Stimulated activated CD4-positive, alpha-beta T cell treated with anti-CD3 and anti-CD28 coated beads, Interleukin-1b, Interleukin-23, amount 100 ng/mL, for 1 hour (primary cell): ENCODE measurements at places on chromosomes 2 and 18.

- no peak for DNase-seq
These were observed 182.5 kb downstream of the TNS1 start for GRCh38 chr2:217820091-217820819.

DNA sequence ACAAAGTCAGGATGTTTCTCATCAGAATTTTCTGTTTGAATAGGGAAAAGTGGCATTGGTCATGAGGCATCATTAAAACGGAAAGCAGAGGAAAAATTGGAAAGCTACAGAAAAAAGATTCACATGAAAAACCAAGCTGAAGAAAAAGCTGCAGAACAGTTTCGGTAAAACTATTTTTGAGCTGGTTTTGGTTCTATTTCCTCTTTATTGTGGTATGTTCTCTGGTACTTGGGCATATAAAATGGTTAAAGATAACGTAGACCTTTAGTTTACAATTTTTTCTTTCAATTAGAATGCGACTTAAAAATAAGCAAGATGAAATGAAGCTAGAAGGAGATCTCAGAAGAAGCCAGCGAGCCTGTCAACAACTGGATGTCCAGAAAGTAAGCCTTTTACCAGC lies 7.6 kb downstream of the GPATCH11 start:
- DNase-seq: no peak

GRCh38 chr2:29336341-29337241 lies 221.4 kb downstream of the CLIP4 start:
- no peak for DNase-seq

GRCh38 chr2:240400371-240401161 lies 34.9 kb upstream of the GPC1 start:
- no peak for DNase-seq

DNA sequence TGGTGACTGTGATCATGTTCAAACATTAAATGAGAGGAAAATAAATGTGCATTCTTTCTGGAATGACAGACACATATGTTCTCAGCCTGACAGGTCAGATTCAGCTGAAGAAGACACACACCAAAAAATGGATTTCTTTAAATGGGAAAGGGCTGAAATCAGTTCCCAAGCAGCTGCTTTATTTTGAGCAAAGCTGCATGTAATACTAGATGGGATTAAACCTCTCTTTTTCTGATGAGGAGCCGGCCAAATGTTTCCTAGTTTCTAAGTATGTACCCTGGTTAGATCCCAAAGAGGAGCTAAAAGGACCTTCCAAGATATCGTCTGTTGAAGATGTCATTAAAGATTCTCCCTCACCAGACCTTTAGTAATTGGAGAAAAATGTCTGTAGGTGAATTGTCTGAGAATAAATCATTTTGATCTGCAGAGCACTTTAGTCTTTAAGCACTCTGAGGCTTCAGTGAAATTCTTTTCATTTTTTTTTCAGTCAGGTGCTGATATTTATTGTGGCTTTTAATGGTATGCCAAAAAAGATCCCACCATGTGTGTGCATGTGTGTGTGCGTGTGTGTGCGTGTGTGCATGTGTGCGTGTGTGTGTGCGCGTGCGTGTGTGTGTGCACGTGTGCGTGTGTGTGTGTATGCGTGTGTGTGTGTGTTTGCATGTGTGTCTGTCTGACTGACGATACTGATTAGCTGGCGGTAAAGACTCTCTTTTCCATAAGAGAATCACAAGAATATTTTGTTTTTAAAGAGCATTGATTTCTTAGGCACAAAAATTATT lies 175.8 kb downstream of the IRS1 start:
- DNase-seq: no peak

GRCh38 chr2:46634905-46635304 lies 155.5 kb downstream of the TMEM247 start:
- DNase-seq: no peak

DNA sequence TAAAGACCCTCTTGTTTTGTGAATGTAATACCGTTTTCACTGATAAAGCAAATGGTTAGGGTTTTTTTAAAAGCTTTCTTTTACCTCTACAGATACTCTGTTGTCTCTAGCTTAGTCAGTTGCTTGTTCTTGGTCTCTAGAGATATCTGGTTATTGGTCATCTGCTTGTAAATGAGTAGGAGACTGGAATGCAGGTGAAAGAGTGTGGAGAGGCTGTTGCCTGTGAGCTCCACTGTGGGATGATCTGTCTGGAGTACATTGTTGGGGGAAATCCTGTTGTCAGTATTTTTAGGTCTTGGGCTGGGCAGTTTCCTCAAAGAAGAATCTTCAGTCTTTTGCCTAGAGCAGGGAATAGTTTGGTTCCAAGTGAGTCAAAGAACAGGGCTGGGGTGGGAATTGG lies 67.7 kb downstream of the SMCHD1 start:
- DNase-seq: no peak

DNA sequence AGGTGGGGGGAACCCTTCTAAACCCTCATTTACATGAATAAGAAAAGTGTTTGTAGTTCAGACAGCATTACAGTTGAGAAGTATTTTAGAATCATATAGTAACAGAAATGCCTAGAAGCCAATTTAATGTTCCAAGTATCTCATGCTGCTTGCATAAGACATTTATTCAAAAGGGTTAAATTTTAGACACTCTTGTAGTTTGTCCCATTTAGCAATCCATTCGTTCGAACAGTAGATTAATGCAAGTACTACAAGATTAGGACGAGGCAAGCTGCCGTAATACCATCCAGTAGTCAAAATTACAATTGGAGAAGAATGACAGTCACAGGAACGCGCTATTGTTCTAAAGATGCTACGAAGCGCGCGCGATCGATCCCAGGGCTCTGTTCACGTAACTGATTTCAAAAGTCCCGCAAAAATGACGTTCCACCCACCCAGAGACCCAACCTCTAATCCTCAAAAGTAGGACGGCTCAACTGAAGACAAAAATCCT lies 1.2 kb downstream of the TMEM237 start:
- no peak for DNase-seq

- DNase-seq: no peak
These were observed 245.6 kb upstream of the TCF4 start for GRCh38 chr18:55833543-55833942.

GRCh38 chr2:134745023-134745422 lies 26.2 kb upstream of the TMEM163 start:
- DNase-seq: no peak

- DNase-seq: no peak
These were observed 48.8 kb downstream of the STK39 start for GRCh38 chr2:168198476-168199207.

DNA sequence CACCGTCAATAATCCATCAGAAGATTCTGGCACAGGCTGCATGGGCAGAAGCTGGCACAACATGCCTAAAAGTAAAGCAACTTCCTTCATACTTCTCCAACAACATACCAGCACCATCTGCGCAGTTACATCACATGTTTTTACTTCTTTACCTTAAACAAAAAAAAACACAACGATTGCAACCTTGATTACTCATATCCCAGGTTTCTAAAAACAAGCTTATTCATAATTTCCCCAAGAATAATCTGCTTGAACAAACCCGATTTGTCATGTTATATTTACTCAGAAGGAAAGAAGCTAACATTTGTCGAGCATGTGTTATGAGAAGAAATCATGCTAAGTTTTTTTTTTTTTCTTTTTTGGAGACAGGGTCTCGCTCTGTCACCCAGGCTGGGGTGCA lies 54.7 kb downstream of the THADA start:
- DNase-seq: no peak

GRCh38 chr2:60470340-60470739 lies 83.1 kb downstream of the BCL11A start:
- DNase-seq: no peak

GRCh38 chr2:108271691-108272253 lies 16.9 kb upstream of the SULT1C2 start:
- no peak for DNase-seq

GRCh38 chr18:30163573-30163972 lies 879.0 kb downstream of the DSC3 start:
- DNase-seq: no peak

DNA sequence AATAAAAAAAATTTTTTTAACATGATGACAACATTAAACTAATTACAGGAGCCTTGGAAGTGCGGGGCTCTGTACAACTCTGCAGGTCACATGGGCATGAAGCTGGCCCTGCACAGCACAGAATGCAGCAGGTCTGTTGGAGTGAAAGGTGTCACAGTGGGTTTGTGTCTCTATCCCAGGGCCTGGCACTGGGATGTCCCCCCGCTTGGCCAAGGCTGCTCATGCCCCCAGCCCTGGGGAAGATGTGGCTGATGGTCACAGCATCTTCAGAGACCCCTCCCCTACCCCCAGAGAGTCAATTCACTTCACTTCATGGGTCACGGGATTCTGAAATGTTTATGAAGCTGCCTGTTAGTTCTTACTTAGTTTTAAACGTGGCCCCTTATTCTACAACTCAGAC lies 95.9 kb upstream of the TAF1B start:
- no peak for DNase-seq

- no peak for DNase-seq
These were observed 27.4 kb upstream of the SP140L start for GRCh38 chr2:230299618-230300017.

GRCh38 chr2:218260166-218260565 lies 649 bp upstream of the GPBAR1 start:
- DNase-seq: no peak

- DNase-seq: no peak
These were observed at the start of gene CCDC195 for GRCh38 chr2:224716201-224716600. Gene CCDC195, minus strand, starts transcription at chr2:224716365. Its CDS starts 0 bp downstream, at chr2:224716365.

GRCh38 chr2:85886590-85886989 lies 2.2 kb downstream of the ST3GAL5 start:
- no peak for DNase-seq

DNA sequence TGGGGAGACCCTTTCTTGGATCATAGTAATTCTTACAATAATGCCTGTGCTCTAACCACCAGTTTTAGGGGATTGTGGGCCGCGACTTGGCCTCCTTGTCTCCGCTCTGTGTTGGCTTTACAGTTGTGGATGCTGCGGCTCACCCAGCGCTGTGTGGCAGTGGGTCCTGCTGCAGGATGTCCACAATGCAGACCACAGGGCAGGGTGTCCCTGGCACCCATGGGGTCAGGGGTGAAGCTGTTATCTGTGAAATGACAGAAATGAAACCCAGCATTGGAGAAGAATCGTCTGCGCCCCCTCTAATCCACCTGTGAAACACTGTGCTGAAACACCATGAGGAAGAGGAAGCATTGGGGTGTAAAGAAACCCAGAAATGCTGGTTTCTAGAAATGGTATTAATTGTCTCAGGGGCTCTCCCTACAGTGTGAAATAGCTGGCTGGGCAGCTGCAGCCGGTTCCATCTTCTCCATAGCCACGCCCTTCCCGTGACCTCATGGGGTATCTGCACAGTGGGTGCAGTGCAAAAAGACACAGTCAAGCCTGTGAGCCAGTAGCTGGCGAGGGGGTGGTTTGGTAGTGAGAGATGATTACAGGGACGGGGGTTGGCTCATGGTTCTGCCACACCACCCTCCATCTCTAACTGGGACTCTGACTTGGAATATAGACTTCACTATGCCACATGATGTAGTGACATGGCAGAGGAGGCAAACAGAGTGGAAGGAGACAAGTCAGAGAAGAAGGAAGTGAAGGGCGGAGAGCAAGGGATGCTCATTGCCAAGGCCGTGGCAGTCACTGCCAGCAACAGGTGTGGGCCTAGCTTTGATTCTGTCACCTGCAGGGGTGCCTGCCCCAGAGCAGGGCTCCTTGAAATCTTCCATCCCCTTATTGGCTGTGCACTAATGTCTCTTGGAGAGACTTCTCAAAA lies 16.2 kb downstream of the INPP4A start:
- DNase-seq: no peak

DNA sequence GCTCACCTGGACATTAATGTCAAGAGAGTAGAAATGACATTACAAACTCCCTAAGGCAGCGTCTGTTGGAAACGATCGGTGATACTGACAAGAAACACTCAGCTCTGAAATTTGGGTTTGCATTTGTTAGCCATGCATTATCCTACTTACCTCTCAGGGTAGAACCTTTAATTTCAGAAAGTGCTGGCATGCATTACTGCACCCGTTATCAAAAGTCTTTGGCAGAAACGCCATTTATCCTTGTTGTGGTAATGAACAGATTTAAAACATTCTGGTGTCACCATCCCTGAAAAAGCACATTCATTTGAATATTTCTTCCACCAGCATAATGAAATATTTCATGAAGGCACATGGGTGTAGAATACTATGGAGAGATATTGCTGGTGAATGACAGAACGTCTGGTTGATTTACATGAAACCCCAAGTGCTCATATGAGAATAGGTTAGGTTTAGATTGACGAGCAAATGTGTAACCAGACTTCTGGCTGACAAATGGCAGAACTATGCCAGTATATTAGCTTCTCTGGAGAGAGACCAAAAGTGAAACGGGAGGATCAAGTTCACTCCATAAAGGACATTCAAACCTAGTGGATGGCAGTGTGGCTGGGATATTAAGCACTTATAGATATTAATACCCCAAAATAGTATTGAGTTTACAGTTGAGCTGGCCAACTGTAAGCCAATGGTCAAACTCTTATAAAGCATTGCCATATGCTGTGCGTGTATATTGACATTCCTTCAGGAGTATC lies 53.5 kb upstream of the ITGB6 start:
- DNase-seq: no peak

GRCh38 chr2:196431076-196431475 lies 208.4 kb upstream of the CCDC150 start:
- no peak for DNase-seq

- DNase-seq: no peak
These were observed 41.5 kb upstream of the OTOS start for GRCh38 chr2:240182001-240182400.

GRCh38 chr18:62877411-62878221 lies 162.3 kb downstream of the PHLPP1 start:
- no peak for DNase-seq

DNA sequence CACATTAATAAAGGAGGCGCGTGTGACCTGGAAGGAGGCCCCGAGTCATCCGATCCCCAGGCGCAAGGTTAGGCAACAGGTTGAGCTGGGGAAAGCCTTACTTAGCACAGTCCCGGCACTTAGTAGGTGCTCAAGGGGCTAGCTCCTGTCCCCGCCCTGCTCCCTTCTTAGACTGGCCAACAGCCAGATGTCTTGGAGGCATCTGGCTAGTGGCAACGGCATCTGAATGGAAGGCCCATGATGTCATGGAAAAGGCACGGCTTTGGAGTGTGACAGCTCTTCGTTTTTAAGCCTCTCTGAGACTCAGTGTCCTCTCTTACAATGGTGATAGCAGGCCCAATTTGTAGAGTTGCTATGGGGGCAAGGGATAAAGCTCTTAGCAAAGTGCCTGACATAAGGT lies 258.3 kb downstream of the CYRIA start:
- no peak for DNase-seq

- no peak for DNase-seq
These were observed 714 bp downstream of the ASXL3 start for GRCh38 chr18:33578518-33579348.

- DNase-seq: no peak
These were observed 208.1 kb downstream of the NCKAP5 start for GRCh38 chr2:133360190-133360589.

GRCh38 chr2:221567231-221567760 lies 4.8 kb downstream of the EPHA4 start:
- no peak for DNase-seq

GRCh38 chr2:74554820-74555531 lies 456 bp downstream of the DOK1 start:
- no peak for DNase-seq

GRCh38 chr2:46489423-46490174 lies 10.2 kb downstream of the TMEM247 start:
- no peak for DNase-seq

GRCh38 chr2:54634564-54635511 lies 88.6 kb upstream of the EML6 start:
- no peak for DNase-seq
